ENCODE measurements at places on chromosomes 5 and 9. TPM values are rescaled to one million over a fixed set of nuclear protein-coding genes. Genes with fewer than 3 reads are reported as not detected.

GRCh38 chr9:8668751-8669150 is 869.2 kb upstream of the DMAC1 start:
- no peaks in the 10 kb centered on the region for H3K4me1 ChIP-seq
- no peaks in the 10 kb centered on the region for H3K27me3 ChIP-seq
- no peak overlapping the region for H3K27ac ChIP-seq
- H3K36me3 ChIP-seq = no peaks in the 10 kb centered on the region
- no peak overlapping the region for H3K4me3 ChIP-seq

DNA sequence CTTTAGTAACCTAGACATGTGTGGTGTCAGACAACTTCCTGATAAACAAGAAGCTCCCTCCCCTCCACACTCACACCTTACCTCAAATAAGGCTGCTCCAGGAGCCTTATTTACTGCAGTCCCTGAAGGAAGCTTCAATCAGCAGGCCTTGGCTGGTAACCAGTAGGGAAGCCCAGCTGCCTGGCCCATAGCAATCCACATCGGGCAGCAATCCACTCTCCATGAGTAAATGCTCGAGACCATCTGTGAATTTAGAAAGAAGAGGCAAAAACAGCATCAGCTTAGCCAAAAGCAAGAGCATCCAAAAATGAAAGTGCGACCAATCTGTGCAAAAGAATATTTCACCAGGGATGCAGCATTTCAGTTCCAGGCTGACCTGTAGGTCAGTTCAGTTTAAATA is 213.3 kb upstream of the TUSC1 start:
- no peak for DNase-seq
- H3K27ac ChIP-seq = no peak overlapping the region
- no peaks in the 10 kb centered on the region for H3K27me3 ChIP-seq
- H3K4me3 ChIP-seq = no peak overlapping the region
- no peaks in the 10 kb centered on the region for H3K36me3 ChIP-seq

Gene GHR
- 2.2 TPM for total RNA-seq

Gene CER1
- total RNA-seq = not detected

DNA sequence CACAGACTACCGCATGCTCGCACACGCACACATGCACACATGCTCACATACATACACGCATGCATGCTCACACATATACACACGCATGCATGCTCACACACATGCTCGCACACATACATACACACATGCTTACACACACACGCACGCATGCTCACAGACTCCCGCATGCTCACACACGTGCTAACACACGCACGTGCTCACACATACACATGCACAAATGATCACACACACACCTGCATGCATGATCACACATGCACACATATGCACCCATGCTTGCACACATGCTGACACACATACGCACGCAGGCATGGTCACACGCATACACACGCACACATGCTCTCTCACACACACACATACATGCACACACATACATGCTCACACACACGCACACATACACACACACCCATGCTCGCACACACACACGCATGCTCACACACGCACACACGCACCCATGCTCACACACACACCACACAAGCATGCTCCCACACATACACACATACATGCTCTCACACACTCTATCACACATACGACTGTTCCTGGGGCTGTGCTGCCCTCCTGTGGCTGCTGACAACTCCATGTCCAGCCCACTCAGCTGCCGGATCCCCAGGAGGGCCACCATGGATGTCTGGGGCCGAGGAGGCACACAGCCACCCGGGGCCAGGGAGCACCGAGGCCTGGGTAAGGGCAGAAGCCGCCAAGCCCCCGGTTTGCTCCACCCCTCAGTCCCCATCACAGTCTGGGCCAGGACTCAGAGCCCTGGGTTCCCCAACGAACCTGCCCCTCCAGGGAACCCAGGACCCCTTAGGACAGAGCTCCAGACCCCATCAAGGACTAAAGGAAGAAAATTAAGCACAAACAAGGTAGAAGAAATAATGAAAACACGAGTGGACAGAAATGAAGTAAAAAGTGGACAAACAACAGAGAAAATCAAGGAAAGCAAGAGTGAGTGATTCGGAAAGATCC is 31.4 kb upstream of the EGFL7 start:
- no peaks in the 10 kb centered on the region for H3K36me3 ChIP-seq
- H3K4me3 ChIP-seq = no peak overlapping the region
- peaks cover 9% of the 10 kb centered on the region for H3K4me1 ChIP-seq
- H3K27me3 ChIP-seq = no peaks in the 10 kb centered on the region
- no peak overlapping the region for H3K27ac ChIP-seq
- DNase-seq = no peak

DNA sequence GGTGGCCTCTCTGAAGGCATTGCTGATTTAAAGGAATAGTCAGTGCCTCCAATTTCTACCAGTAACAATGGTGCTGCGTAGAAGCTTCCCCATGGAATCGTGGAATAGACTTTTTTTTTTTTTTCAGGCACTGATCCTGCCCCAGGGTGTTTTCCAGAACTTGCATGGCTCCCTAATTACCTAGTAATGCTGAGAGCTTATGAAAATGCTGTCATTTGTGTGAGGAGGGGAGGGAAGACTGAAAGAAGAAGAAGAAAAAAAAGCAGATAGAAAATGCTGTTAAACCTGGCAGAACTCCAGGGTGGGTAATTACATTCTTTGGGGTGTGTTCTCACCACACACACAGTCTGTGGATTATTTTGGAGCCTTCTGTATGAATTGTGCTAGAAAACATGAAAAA is 4.8 kb upstream of the GRIA1 start:
- no peak overlapping the region for H3K27ac ChIP-seq
- H3K4me3 ChIP-seq = no peak overlapping the region
- DNase-seq = no peak
- H3K27me3 ChIP-seq = peaks cover 15% of the 10 kb centered on the region
- no peaks in the 10 kb centered on the region for H3K4me1 ChIP-seq
- no peaks in the 10 kb centered on the region for H3K36me3 ChIP-seq

DNA sequence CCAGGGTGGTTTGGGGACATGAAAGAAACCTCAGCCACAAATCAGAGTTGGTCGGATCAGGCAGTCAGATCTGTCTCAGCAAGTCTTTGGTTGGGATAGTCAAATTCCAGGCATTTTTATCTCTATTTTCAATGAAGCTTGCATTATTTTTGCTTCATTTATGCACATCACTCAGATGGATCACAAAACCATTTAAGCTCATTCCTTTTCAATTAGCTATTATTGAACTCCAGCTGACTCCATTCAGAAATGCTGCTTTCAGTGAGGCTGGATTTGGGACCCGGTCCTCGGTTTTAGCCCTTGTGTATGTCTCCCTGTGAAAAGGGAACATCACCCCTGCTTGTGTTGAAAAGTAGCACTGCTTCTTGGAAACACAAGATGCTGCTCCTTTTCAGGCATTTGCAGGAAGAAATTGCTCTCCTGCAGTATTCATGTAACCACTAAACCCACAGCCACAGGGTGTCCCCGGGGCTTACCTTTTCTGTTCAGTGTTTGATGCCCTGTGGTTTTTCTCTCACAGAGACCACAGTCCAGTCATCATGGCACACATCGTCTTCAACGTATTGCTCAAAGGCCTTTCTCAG is 232.9 kb downstream of the NFIB start:
- no peak overlapping the region for H3K27ac ChIP-seq
- H3K4me3 ChIP-seq = no peak overlapping the region
- no peaks in the 10 kb centered on the region for H3K27me3 ChIP-seq
- H3K4me1 ChIP-seq = no peaks in the 10 kb centered on the region
- no peak for DNase-seq
- no peaks in the 10 kb centered on the region for H3K36me3 ChIP-seq

Gene GAS1
- total RNA-seq = 49.2 TPM

DNA sequence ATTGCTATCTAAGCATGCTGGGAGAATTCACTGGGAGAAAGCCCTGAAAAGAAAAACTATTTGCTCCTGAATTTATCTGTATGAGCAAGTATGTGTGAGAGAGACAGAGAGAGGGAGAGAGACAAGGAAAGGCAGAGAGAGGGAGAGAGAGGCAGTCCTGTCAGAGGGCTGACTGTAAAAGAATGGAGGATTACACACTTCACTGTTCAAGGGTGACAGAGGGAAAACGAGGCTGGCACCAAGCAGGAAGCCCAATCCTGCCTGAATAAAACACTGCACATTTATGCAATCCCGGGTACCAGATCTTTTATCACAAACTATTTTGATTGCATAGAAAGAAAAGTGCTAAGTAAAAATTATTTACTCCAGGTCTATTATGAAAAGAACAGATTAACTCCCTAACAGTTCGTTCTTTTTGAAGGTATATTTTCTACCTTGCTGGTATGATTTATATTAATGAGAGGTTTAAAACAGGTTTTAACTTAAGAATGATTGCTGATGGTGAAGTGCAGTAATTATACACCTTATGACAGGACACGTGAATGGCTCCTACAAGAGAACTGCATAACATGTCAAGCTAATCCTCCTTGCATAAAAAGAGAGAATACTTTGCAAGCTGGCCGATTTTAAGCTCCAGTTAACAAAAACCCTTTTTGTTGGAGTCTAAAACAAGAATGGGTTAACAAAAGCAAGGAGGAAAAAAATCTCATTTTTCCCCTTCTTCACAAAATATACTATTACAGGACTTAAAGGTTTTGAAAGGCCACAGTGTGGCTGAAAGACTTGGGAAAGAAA is 82.5 kb downstream of the NFIB start:
- no peak for DNase-seq
- peaks cover 19% of the 10 kb centered on the region for H3K4me1 ChIP-seq
- no peaks in the 10 kb centered on the region for H3K27me3 ChIP-seq

GRCh38 chr5:134530301-134531077 is 5.0 kb downstream of the JADE2 start:
- no peaks in the 10 kb centered on the region for H3K36me3 ChIP-seq
- no peak overlapping the region for H3K4me3 ChIP-seq
- H3K27ac ChIP-seq = peak overlapping the region; percentile 78
- DNase-seq = no peak
- H3K4me1 ChIP-seq = peaks cover 65% of the 10 kb centered on the region
- no peaks in the 10 kb centered on the region for H3K27me3 ChIP-seq

Gene ZNF782
- total RNA-seq = 4.7 TPM

- H3K27ac ChIP-seq = no peak overlapping the region
- H3K4me1 ChIP-seq = no peaks in the 10 kb centered on the region
- no peaks in the 10 kb centered on the region for H3K36me3 ChIP-seq
- no peaks in the 10 kb centered on the region for H3K27me3 ChIP-seq
Measured at GRCh38 chr9:1960342-1961042, 54.7 kb upstream of the SMARCA2 start.

DNA sequence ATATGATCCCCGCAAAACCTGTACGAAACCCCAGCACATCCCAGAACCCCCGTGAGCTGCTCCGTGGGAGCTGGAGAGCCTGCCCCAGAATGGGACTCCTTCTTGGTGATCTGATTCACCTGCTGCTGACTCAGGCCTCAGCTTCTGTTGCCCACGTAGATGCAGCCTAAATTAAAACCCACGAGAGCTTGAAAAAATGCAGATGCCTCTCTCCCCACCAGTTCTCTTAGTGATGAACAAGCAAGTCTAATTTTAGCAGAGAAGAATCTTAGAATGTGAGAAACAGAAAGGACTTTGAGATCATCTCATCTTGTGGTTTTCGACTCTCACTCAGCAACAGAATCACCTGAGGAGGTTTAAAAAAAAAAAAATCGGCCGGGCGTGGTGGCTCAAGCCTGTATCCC is 57.6 kb downstream of the TMOD1 start:
- no peaks in the 10 kb centered on the region for H3K27me3 ChIP-seq
- H3K36me3 ChIP-seq = no peaks in the 10 kb centered on the region
- peaks cover 25% of the 10 kb centered on the region for H3K4me1 ChIP-seq
- no peak for DNase-seq

GRCh38 chr9:132647355-132647754 is 22.4 kb downstream of the DDX31 start:
- H3K36me3 ChIP-seq = peaks cover 97% of the 10 kb centered on the region
- H3K27ac ChIP-seq = no peak overlapping the region
- no peaks in the 10 kb centered on the region for H3K4me1 ChIP-seq
- DNase-seq = no peak

GRCh38 chr5:82109013-82109412 is 137.2 kb downstream of the ATG10 start:
- no peaks in the 10 kb centered on the region for H3K4me1 ChIP-seq
- H3K27ac ChIP-seq = no peak overlapping the region
- H3K27me3 ChIP-seq = no peaks in the 10 kb centered on the region
- no peak overlapping the region for H3K4me3 ChIP-seq

DNA sequence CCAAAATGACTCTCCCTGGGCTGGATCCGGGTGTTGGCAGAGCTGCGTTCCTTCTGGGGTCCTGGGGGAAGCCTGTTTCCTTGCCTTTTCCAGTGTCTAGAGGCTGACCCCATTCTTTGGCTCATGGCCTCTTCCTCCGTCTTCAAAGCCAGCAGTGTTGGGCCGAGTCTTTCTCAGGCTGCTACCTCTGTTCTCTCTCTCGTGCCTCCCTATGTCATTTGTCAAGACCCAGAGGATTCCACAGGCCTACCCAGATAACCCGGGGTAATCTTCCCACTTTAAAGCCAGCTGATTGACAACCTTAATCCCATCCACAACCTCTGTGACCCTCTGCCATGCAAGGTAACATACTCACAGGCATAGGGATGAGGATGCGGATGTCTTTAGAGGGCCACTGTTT is 55.0 kb upstream of the KCNMB1 start:
- H3K4me3 ChIP-seq = no peak overlapping the region
- DNase-seq = no peak
- no peaks in the 10 kb centered on the region for H3K27me3 ChIP-seq
- no peaks in the 10 kb centered on the region for H3K36me3 ChIP-seq
- no peak overlapping the region for H3K27ac ChIP-seq

DNA sequence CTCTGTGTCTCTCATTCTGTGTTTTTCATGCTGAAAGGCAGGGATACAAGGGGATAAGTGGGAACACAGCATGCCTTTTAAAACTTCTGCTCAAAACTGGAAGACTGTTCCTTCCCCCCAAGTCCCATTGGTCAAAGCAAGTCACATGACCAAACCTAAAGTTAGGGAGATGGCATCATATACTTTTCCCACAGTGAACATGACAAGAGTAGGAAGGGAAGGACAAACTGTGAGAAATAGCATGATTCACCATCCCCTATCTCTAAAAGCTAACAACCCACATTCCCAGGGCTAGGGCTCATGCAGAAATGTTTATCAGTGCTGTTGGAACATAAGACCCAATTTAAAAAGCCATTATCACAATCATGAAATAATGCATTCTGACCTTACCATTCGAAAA is 24.2 kb upstream of the SHISAL2B start:
- H3K4me3 ChIP-seq = no peak overlapping the region
- no peak for DNase-seq
- peaks cover 3% of the 10 kb centered on the region for H3K27me3 ChIP-seq
- H3K4me1 ChIP-seq = no peaks in the 10 kb centered on the region
- H3K36me3 ChIP-seq = no peaks in the 10 kb centered on the region

Gene C1QTNF2
- 0.95 TPM for total RNA-seq

GRCh38 chr5:75324791-75325190 is 12.2 kb upstream of the HMGCR start:
- peaks cover 18% of the 10 kb centered on the region for H3K4me1 ChIP-seq
- no peaks in the 10 kb centered on the region for H3K36me3 ChIP-seq
- H3K27me3 ChIP-seq = no peaks in the 10 kb centered on the region
- DNase-seq = no peak
- no peak overlapping the region for H3K27ac ChIP-seq

- H3K27ac ChIP-seq = no peak overlapping the region
- H3K4me1 ChIP-seq = peaks cover 10% of the 10 kb centered on the region
- no peaks in the 10 kb centered on the region for H3K36me3 ChIP-seq
- H3K27me3 ChIP-seq = no peaks in the 10 kb centered on the region
Measured at GRCh38 chr9:113650207-113651131, 186.9 kb downstream of the RGS3 start.

GRCh38 chr9:131728546-131728910 is 11.3 kb downstream of the RAPGEF1 start:
- no peaks in the 10 kb centered on the region for H3K36me3 ChIP-seq
- no peak for DNase-seq
- H3K4me1 ChIP-seq = peaks cover 65% of the 10 kb centered on the region
- H3K4me3 ChIP-seq = peak overlapping the region; percentile 10
- no peaks in the 10 kb centered on the region for H3K27me3 ChIP-seq

- no peak overlapping the region for H3K4me3 ChIP-seq
- no peaks in the 10 kb centered on the region for H3K36me3 ChIP-seq
- no peak for DNase-seq
- no peaks in the 10 kb centered on the region for H3K27me3 ChIP-seq
- H3K27ac ChIP-seq = no peak overlapping the region
Measured at GRCh38 chr5:19739671-19740070, 248.3 kb downstream of the CDH18 start.

Data from esophagus squamous epithelium (tissue), 5 donors.